ENCODE measurements at places on chromosomes 12 and 14. TPM values are rescaled to one million over a fixed set of nuclear protein-coding genes. Genes with fewer than 3 reads are reported as not detected.

DNA sequence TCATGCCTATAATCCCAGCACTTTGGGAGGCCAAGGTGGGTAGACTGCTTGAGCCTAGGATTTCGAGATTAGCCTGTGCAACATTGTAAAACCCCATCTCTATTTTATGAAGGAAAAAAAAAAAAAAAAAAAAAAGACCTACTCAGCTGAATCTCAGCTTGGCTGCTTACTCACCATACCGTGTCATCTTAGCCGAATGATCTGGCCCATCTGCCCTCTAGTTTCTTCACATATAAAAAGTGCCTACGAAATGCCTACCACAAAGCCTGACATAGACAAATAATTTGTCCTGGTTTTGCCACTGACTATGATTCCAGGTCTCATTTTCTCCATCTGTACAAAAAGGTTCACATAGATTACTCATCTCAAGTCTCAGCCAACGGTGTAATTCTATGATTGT, 10.1 kb downstream of the DIABLO start:
- no peak for DNase-seq

SDSL gene
- 0.76 TPM for total RNA-seq

GRCh38 chr12:57128519-57129247, 400 bp downstream of the LRP1 start:
- DNase-seq: peak; percentile 6

KRT71 gene
- not detected for total RNA-seq

- DNase-seq: no peak
Observed at GRCh38 chr12:66087365-66087943, 43.1 kb downstream of the LLPH start.

- no peak for DNase-seq
Observed at GRCh38 chr12:113462998-113463745, 8.5 kb downstream of the LHX5 start.

All from natural killer cell treated with Interleukin-12 subunit alpha and Interleukin-12 subunit beta and Interleukin-15 and Interleukin-18, amount 100 ng/mL, for 72 hours (primary cell).